ENCODE measurements at places on chromosomes 1 and 21.

DNA sequence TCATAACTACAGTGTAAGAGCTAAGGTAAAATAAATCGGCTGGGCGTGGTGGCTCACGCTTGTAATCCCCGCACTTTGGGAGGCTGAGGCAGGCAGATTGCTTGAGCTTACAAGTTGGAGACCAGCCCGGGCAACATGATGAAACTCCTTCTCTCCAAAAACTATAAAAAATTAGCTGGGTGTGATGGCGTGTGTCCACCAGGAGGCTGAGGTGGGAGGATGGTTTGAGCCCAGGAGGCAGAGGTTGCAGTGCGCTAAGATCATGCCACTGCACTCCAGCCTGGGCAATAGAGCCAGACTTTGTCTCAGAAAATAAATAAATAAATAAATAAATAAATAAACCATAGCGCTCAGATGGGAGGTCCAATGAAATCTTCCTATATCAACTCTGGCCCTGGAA, 16.7 kb upstream of the FAM110D start:
- no peak for DNase-seq

- peak; percentile 58 for DNase-seq
Measured at GRCh38 chr1:26607186-26607585, 77.6 kb downstream of the RPS6KA1 start.

DNA sequence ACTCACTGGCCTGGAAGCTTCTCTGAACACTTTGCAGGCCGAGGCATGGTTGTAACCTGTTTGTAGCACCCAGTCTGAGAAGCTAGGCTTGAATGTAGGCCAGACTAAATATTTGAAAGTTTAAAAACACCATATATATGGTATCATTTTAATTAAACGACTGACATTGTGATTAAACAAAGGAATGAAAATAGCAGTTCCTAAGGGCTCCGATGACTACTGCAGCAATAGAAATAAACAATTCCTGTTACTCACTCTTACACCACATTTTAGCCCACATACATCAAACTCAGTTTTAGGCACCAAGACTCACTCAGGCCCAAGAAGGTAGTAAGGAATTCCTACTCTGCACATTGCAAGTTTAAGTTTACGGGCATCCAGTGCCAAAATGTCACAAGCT, 281.2 kb downstream of the AKT3 start:
- no peak for DNase-seq

DNA sequence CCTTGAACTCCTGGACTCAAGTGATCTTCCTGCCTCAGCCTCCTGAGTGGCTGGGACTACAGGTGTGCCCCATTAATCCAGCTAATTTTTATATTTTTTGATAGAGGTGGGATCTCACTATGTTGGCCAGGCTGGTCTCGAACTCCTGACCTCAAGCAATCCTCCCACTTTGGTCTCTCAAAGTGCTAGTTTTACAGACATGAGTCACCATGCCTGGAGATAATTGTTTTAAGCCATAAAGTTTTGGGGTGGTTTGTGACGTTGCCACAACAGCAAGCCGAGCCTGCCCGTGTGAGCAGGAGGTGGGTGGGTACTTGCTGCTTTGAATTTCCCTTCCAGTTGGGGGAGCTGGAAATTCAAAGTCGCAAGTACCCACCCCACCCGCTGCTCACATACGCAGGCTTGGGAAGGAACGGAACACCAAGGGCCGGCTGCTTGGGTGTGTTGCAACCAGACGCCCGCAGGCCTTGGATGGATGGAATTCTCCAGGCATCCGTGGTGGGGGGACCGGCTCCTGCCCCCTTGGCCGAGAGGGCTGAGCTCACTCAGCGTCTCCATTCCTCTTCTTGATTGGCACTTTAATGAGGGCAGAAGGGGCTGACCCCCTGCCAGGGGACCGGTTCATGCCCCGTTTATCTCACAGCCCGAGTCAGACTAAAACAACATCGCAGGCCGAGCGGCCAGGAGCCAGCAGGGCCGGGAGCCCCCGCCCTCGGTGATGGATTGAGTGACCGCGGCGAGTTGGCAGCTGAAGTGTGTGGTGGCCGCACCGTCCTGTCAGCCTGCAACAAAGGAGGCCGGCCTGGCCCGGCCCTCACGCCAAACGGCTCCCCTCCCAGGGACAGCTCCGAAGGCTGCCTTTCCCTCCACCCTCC, 78.1 kb downstream of the DHRS3 start:
- peak; percentile 49 for DNase-seq

DNA sequence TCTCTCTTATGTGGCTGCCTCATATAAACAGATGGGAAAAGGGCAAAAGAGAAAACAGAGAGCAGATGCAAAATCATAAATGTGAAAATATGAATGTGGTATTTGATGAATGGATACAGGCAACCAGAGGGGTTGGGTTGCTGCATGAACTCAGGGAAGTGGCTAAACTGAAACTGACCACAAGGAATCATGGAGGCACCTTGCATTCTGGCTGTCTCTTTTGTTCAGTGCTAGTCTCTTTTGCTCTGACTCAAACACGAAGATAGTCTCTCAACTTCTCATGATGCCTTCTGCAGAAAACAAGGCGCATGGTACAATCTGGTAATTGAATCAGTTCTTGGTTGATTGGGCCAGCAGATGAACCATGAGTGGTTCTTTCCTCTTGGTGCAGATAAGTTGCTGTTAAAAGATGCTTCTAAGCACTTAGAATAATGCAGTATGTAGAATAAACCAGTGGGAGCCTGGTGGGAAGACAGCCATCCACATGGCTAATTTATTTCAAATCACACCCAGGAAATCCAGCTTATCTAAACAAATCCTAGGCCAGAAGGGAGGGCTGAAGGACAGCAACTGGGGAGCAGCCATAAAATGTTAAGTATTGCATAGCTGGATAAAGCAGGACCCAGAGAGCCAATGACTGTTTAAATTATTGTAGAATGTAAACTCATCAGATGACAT, 64.2 kb downstream of the HLX start:
- DNase-seq, result no peak

GRCh38 chr1:110460253-110461220, 9.6 kb downstream of the PROK1 start:
- DNase-seq, result peak; percentile 80

DNA sequence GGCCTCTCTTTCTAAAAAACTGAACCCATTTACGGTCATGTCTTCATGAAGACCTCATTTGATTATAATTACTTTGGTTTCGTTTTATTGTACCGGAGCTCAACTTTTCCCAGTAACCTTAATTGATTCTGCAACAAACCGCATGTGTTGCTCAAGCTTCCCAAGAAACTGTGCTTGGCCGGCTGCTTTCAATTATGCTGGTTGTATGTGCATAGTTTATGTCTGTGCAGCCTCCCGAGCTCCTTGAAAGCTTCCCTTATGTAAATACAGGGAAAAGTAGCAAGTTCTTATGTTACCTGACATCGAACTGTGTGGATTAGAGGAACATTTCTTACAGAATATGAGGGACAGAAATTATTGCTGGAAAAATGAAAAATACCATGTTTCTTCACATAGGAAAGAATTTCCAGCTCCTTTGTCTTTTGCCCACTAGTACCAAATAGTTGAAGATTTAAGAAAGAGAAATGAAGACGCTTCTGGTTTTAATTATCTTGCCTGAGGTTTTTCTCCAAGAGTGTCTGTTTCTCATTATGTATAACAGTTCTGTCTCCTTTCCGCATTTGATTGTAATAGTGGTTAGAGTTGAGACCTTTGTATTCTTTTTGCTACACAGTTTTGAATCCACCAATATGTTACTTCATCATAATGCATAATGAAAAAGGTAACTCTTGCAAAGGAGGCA, 2.1 kb downstream of the VCAM1 start:
- peak; percentile 76 for DNase-seq

DNA sequence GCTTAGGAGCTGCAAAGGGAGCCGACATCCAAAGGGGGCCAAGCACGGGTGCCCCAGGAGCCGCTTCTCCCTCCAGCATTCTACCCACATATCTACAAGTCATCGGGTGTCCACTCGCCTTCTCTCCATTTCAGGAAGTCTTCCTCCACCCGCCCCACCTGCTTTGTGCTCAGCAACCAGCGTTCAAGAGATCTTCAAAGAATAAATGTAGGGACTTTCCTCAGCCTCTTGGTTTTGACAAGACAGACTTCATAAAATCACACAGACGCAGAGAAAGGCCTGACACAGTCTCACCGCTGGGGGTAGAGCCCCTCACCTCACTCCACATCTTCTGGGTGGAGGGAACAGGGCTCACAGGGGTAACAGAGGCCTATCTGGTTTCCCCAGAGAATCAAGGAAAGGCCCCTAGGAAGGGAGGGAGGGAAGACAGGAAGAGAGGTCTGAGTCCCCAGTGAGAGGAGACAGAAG, 49.5 kb downstream of the SSBP3 start:
- no peak for DNase-seq

- DNase-seq, result no peak
Measured at GRCh38 chr1:168687816-168688215, 41.2 kb downstream of the DPT start.

GRCh38 chr1:183033205-183033604, 10.0 kb downstream of the LAMC1 start:
- no peak for DNase-seq

DNA sequence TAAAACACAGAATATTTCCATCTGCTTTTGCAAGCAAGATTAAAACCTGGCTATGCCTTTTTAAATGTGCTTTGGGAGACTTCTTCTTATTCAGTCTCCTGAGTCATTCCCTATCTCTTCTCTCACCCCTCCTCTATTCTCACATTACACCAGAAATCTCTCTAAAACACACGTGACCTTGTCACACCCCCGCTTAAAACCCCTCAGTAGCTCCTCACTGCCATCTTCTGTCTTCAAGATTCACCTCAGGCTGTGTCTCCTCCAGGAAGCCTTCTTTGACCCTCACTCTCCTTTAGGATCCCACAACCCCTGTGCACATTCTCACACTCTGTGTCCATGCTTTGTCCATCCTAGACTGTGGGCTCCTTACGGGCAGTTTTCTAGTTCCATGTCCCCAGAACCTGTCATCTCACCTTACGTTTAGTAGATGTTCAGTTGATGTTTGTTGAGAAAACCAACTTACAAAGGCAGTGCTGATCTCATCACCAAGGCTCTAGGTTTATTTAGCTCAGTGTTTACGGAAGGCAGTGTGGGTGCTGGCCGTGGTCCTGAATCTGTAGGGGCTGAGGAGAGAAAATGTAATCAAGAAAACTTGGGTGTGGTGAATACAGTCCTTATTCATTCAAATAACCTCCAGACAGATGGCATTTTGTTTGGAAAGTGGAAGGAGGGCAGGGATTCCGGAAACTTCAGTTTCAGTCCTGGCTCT, 143.5 kb downstream of the DMRTA2 start:
- DNase-seq, result peak; percentile 25

DNA sequence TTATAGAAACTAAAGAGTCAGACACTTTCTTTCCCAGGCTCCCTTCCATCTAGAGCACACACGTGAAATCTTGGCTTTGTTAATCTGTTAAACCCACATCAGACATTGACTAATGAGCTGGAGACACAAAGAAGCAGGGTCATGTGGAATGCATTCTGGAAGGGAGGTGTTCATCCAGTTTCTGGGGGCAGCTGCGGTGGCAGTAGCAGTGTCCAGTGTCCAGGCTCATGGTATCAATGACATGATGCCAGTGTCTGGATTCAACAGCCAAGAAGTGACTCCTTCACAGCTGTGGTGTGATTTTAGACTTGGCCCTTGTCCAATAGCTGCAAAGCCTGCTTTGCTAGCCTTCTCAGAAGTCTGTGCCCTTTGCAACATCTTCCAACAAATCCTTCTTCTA, 95.2 kb downstream of the NTPCR start:
- DNase-seq, result no peak

GRCh38 chr1:88973520-88974137, 18.8 kb downstream of the KYAT3 start:
- DNase-seq, result peak; percentile 57

DNA sequence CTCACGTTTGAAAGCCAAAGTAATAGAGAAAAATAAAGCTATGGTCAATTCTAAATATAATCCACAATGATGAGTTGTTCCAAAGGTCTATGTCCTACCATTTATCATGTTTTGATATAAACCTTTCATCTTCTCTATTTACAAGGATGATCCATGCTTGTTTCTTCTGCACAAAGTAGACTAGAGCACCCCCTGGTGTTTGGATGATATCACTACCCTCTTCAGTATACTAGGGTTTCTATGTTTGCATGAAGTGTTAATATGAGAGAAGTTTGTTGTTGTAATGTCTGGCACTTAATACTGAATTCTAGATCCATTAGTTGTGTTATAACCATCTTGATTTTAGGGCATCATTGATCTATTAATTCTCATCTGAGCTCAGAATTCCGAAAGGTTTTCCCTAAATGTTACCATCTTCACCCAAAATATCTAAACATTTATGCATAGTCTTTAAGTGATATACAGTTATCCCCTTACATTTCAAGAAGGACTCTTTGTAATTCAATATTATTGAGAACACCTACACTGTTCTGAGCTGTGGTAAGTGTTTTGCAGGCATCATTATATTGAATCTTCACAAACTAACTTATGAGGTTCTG, 21.1 kb downstream of the CLDN8 start:
- peak; percentile 59 for DNase-seq

GRCh38 chr1:107833061-107833460, 131.9 kb downstream of the VAV3 start:
- no peak for DNase-seq

DNA sequence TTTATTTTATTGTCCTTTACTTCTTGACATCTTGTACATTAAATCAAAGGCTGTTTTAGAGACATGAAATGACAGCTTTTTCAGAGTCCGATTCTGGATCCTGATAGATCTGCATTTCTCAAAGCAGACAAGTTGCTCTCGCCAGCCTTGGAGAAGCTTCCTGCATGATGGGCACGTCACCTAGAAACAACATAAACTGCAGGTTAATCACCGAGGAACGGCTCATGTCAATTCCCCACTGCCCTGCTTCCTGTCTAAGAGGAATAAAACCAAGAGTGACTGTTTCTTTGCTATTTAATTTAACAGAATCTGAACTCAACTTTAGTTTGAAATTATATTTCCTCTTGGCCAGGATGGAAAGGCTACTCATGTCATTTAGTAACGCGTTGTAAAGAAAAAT, 77.0 kb downstream of the RWDD3 start:
- no peak for DNase-seq

DNA sequence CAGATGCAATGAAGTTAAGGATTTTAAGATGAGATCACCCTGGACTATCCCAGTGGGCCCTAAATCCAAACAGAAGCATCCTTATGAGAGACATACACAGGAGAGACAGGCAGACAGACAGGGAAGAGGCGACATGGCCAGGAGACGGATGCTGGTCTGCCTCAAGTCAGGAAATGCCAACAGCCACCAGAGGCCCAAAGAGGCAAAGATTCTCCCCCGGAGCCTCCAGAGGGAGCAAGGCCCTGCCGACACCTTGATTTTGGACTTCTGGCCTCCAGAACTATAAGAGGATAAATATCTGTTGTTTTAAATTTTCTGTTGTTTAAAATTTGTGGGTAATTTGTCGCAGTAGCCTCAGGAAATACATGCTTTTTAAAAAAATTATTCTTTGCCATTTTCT, 116.4 kb downstream of the GLIS1 start:
- DNase-seq, result no peak

- no peak for DNase-seq
Measured at GRCh38 chr1:8161546-8162105, 135.5 kb upstream of the ERRFI1 start.

GRCh38 chr1:204042516-204042915, 30.4 kb upstream of the SOX13 start:
- DNase-seq, result no peak

GRCh38 chr1:215529111-215529510, 38.0 kb upstream of the KCTD3 start:
- no peak for DNase-seq

GRCh38 chr1:9473032-9473807, 66.0 kb upstream of the SLC25A33 start:
- peak; percentile 49 for DNase-seq

Measured in NB4 (cell line).